CD4-positive, alpha-beta memory T cell (primary cell): ENCODE measurements at places on chromosomes 4 and X. TPM values are rescaled to one million over a fixed set of nuclear protein-coding genes. Genes with fewer than 3 reads are reported as not detected.

VEGFC gene
- not detected for total RNA-seq

REELD1 gene
- total RNA-seq: 0.58 TPM

MAGEE1 gene
- 10.5 TPM for total RNA-seq

UGT2A1 gene
- not detected for total RNA-seq

NOX1 gene
- total RNA-seq: not detected
